Common myeloid progenitor, CD34-positive (primary cell): ENCODE measurements at places on chromosomes 11 and 22.
A peak's percentile ranks its signal among the peaks of the same experiment; 100 is the strongest.

DNA sequence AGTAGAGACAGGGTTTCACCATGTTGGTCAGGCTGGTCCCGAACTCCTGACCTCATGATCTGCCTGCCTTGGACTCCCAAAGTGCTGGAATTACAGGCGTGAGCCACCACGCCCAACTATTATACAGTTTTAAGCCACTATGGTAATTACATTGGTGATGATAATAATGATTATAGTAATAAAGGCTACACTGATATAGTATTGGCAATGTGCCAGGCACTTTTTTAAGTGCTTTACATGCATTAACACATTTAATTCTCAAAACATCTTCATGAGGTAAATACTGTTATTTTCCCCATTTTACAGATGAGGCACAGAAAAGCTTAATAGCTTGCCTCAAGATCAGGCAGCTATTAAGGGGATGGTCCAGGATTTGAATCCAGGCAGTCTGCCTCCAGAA is 222.5 kb downstream of the SOX6 start:
- no peak for DNase-seq

DNA sequence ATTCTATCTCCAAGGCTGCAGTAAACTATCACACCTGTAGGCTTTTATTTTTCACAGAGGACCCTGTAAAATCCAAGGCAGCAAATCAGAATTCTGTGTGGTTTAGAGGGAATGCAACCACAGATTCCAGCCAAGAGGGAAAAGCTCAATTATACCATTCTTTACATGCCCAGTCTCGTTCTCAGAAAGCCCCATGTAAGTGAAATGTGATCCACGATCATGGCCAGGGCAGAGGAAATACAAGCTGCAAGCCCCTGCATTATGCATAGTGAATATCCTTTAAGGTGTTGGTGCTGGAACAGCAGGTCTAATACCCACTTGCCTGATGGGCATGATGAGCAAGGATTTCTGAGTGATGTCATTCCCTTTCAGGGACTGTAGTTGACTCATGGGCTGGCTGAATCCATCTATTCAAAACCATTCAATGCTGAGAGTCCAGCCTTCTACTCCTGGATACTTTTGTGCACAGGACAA is 198.7 kb upstream of the MTMR2 start:
- DNase-seq: no peak

DNA sequence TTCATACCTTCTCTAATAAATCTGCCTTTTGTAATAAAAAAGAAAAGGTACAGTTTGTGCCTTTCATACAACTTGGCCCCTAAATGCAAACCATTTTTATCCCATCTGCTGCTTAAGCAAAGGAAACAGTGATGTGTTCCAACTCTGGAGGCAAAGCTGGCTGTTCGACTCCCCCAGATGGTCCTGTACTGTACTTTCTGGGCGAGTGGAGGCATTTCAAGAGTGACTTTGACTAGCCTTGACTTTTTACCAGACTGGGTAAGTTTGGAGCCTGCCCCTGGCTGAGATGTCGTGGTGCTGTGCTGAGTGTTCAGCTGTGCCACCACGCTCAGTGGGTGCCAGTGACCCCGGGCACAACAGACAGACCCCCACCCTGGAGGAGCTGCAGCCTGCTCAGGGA is 10.2 kb downstream of the MICALL1 start:
- no peak for DNase-seq

DNA sequence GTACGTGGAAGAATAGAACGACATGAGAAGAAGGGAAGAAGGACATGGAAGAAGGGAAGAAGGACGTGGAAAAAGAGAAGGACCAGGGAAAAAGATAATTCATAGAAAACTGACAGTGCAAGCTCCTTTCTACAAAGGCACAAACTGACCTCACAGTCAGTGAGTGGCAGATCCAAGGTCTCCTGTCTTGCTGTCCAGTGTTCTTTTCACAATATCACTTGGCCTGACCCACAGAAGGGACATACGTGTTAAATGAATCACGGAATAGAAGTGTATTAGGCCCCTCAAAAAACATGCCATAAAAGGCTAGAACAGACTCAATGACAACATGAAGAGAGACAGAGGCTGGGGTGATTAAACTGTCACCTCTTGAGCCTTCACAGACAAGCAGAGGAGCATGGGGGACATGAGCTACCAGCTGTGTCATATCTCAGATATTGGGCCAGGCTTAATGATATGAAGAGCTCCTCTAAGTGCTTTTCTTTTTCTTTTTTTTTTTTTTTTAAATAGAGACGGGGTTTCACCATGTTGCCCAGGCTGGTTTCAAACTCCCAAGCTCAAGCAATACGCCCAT is 4.6 kb downstream of the ASCC2 start:
- no peak for DNase-seq

GRCh38 chr22:37529652-37530345 is 10.6 kb upstream of the CARD10 start:
- peak; percentile 31 for DNase-seq

DNA sequence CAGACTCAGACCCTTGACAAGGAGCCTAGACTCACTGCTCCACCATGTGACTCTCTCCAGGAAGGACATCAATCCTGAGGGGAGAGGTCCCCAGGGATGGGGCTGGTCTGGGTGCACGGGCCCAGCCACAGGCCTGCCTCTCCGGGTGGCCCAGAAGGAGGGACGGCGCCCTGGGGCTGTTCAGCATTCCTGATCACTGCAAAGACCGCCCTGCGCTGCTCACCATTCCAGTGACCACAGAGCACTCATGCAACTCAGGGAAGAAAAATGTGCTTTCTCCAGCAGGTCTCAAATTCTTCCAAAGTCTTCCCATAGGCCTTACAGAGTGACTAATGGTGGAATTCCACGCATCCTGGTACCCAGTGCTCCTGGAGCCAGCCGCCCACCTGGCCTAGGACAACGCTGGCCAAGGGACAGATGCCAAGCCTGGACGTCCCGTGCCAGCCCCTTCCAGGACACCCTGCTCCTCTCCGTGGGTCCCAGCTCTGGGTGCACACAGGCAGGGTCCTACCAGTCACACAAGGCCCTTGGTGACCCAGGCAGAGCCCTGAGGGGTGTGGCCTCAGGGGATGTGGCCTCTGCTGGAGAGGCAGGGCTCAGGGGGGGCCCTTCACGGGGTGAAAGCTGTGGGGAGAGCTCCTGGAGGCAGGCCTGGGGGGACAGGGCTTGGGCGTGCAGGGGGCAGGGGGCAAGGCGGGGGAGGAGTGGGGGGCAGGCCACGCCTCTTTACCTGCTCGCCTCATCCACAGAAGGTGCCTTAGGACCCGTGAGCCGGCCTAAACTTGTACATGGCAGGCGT is 178.8 kb downstream of the IGLL1 start:
- DNase-seq: no peak

DNA sequence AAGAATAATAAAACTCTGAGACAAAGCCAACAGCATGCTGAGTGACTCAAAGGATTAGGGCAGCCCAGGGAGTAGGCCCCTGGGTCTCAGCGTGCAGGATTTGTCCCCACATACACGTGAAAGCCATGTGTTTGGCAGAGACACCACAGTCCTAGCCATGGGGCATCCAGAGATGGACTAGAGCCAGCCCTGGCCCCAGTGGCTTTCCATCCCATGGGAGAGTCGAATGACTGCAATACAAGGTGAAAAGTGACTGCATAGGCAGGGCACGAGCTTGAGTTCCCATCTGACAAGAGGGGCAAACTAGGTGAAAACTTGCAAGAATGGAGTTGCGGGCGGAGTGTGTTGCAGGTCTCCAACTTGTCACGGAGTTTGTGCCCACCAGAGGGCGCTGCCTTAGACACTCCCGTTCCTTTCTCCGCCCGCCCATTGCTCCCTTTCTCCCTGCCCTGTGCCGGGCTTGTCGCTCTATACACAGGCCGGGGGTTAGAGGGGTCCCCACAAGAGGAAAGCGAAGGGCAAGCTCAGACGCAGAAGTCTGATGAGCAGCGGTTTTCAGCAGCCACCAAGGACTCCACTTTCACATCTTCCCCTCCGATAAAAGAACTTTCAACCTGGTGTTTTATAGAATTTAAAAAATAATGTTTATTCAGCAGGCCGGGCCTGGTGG is 24.2 kb downstream of the TSKU start:
- DNase-seq: peak; percentile 86

DNA sequence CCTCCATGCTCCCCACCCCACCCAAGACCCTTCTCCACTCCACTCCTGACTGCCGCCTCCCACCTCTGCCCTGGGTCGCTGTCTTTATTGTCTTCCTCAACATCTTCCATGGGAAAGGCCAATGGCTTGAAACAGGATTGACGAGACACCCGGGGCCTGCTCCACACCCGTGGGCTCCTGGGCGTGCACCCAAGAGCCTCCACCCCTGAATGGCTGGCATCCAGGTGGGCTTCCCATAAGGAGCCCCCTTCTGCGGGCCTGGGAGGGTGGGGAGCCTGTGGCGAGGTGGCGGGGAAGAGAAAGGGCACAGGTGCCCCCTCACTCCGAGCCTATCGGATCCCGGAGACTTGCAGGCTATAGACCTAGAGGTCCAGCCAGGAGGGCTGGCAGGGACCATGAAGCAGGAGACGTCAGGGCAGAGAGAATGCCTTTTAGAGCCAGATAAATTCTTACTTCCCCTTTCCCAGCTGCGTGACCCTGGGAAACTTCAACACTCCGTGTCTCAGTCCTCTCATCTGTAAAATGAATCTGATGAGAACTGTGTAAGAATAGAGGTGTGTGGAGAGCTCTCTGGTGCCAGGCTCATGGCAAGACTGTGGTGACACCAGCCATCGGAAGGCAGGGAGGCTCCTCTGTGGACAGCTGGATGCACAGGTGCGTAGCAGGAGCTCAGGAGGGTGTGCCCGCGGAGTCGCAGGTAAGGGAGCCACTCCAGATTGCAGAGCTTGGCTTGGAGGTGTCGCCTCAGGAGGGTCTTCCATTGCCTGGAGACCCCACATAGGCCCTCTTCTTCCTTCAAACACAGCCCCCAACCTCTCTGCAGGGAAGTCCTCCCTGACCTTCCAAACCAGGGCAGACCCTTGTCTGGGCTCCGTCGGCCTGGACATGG is 53.9 kb downstream of the SMIM38 start:
- DNase-seq: no peak

DNA sequence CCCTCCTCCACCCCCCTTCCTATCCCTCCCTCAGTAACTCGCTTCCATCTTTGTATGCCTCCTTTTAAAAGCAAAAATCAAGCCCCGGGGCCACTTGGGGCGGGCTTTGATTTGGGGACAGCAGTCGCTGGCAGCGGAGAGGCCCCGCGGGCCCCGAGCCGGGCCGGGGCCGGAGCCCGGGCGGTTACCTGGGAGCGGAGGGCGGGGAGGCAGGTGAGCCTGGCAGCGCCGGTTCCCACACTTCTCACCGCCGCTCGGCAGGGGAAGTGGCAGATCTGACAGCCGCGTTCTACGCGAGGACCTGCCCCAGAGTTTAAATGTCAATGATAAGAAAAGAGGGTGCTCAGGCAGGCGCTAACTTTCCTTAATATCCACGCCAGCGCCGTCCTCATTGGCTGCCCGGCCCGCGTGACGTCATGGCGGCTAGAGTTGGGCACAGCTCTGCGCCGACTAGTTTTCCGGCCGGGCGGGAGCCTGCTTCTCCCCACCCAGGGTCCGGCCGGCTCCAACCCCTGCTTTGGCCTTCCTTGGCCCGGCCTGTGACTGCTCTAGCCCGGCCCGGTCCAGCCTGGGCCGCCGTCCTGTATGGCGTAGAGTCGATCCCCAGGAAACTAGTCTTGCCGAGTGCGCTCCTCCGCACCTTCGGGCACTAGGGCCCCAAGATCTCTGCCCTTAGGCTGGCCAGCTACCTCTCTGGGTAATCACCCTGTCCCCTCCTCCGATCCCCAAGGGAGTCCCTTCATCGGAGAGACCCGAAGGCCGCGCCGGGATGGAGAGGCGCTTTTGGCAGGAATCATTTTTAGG is 6.7 kb upstream of the PAX6 start:
- DNase-seq: no peak

DNA sequence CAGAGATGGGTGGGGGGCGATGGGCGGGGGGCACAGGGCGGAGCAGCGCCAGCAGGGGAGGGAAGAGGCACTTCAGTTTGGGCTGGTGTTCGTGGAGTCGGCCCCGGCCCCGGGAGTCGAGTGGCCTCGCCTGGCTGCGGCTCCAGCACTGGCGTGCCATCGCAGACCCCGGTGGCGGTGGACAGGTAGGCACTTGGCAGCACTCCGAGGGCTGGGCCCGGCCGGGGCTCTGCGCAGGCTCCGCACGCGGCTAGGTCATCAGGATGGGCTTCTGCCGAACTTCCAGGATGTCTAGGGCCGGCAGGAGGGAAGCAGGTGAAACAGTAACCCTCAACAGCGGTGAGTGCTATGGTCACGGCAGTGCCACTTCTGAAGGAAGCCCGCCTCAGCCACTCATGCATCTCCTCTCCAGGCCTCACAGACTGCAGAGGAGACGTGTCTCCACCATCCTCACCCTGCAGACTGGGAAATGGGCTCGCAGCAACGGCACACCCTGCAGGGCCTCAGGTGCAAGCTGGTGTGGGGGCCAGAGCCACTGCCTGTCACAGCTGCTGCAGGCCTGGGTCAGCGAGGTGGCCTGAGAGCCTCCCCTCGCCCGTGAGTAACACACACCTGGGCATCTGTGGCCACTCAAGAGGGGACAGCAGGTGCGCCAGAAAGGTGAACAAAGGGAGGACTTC is 33.3 kb downstream of the NUP50 start:
- no peak for DNase-seq

GRCh38 chr22:25051073-25051472 is 98.6 kb downstream of the KIAA1671 start:
- DNase-seq: peak; percentile 27

GRCh38 chr22:32723643-32724042 is 77.9 kb upstream of the TIMP3 start:
- DNase-seq: peak; percentile 96

DNA sequence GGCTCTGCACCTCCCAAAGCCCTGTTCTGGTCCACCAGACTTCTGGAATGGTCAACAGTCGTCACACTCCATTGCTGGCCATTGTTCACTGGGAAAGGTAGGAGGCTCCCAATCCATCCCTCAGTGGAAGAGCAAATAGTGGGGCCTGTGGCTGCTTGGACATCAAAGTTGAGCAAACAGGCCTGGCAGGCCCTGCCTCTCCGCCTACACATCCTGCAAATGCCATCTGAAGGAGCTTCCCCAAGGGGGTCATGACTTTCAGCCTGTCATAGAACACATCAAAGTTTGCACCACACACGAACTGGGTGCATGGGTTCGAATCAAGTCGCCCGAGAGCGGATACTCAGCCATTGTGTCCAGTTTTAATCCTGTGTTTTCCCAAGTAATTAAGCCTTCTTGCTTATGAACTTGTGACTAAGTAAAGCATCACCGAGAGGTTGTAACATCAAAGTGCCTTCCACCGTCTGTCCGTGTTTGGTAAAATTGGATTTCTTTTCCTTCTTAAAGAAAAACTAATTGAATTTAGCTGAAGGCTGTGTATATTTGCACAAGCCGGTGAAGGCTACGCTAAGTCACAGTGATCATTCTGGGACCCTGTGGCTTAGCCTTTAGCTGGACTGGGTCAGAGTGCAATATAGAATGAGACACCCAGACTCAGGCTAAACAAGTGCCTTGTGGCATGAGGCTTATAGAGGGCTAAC is 36.1 kb downstream of the CLPB start:
- no peak for DNase-seq
